ENCODE measurements at places on chromosomes 12 and 14.

DNA sequence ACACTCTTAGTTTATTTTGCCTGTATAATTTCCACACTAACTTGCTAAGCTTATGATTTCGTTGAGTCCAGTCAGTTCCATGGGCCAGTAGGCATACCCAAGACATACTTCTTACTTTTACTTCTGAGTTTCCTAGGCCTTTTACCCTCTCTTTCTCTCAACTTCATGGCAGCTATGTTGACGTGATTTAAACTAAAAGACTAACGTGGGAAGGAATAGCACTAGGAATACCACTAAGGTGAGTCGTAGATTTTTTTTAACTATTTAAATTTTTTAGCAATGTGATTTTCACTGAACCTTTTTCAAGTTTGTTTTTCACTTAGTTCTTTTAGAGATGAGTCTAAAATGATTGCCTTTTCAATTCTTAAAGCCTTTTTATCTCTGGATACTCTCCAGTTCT, 793.5 kb upstream of the NOVA1 start:
- no peak for DNase-seq

DNA sequence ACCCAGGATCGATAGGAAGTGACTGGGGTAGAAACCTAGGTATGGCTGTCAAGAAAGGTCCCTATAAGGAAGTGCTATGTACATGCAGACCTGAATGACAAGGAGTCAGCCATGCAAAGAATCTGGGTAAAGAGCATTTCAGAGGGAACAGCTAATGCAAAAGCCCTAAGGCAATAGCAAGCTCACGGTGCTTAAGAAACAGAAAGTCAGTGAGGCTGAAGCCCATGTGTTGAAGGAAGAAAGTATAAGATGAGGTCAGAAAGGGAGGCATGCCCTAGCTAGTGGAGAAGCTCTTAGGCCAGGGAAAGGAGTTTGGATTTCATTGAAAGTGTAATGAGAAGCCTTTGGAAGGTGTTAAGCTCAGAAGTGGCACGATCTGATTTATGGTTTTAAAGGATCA, 6.0 kb upstream of the ADCY6 start:
- DNase-seq, result no peak

- DNase-seq, result no peak
These were observed 101.4 kb downstream of the PDE3A start for GRCh38 chr12:20469756-20470155.

- no peak for DNase-seq
These were observed 6.1 kb downstream of the PELI2 start for GRCh38 chr14:56124327-56124726.

- peak; percentile 19 for DNase-seq
These were observed 668 bp downstream of the TRIP11 start for GRCh38 chr14:92039063-92039718.

- DNase-seq, result peak; percentile 9
These were observed 113.0 kb downstream of the SEC23A start for GRCh38 chr14:38989922-38990546.

- no peak for DNase-seq
These were observed 64.1 kb downstream of the KIAA0586 start for GRCh38 chr14:58491593-58491992.

GRCh38 chr12:119069147-119069642, 87.9 kb downstream of the SRRM4 start:
- DNase-seq, result no peak

DNA sequence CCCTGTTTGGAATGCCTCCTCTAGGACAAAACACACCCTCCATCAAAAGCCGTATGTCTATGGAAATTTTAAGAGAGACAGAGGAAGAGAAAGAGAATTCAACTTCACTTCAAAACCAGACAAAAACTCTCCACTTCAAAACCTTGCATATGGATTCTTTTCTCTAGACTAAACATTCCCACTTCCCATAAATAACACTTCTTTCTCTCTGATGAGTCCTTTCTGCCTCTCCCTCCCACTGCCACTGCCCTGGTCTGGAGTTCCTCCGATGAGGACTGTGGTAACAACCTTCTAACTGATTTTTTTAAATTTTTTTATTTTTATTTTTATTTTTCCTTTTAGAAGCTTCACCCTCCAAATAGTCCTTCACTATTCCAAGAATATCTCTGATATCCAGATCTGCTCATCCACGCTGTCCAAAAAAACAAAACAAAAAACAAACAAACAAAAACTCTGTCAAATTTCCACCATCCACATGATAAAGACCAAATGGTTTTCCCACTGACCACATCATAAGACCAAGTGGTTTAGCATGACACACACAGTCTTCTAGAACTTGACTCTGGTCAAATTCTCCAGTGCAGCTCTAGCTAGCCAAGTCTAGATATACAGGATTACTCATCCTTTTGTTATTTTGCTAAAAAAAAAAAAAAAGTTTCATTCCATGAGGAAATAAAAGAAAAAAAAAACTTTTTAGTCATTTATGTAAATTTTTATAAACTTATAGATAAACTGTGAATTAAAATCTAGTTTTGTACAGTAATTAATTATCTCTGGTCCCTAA, 256.0 kb downstream of the PPFIA2 start:
- DNase-seq, result no peak

DNA sequence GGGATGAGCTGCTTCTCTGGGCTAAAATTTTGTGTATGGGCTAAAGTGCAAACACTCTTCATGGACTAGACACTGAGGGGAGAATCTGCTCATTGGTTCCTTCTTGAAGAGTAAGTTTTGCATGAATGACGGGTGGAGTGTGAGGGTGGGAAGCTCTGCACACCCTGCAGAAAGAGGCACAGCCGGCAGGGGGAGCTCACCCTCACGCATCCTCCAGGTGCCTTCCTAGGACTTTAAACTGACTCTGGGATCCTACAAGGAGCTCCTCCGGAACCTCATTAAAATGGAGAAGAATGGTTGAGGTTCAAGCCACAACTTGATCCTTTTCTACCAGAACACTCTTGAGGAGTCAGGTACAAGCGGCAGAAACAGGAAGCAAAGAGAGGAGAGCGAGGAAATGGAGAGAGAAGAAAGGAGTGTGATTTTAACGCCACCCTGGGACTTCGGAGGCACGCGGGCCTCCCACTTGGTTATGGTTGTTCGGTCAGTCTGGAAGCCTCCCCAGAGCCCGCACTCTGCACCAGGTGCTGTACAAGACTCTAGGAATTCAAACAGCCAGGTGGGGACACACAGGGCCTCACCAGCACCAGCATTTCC, 87.5 kb downstream of the SETD3 start:
- DNase-seq, result no peak

DNA sequence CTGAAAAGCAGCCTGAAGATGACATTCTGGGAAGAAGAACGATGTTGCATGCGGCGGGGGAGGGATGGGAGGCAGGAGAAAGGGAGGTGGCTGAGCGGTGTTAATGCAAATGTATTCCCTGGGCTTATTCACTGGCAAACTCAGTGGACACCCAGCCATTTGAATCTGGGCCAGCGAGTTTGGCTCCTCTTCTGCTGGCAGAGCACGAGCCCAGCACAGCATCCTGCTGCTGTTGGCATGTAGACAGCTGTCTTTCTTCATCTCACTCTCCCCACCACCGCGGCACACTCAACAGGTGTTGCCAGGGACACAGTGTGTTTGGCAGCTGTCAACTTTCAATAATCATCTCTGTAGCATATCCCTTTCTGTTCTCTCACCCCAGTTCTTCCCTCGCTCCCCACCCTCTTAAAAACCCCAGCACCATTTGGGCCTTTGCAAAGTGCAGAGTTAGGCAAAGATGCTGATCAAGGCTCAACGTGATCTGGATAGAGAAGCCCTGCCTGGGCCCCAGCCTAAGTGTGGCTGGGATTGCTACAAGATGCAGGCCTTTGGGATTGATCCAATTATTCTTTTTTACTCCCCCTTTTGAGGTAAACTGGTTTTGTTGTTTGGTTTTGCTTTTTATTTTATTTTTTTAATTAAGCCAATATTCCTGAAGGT, 131.9 kb downstream of the EXOC5 start:
- peak; percentile 3 for DNase-seq

- no peak for DNase-seq
These were observed 320.6 kb downstream of the RAD51B start for GRCh38 chr14:68140076-68140741.

- no peak for DNase-seq
These were observed 32.0 kb upstream of the SSTR1 start for GRCh38 chr14:38175658-38176057.

- DNase-seq, result no peak
These were observed 18.4 kb upstream of the PRPF39 start for GRCh38 chr14:45065540-45065939.

DNA sequence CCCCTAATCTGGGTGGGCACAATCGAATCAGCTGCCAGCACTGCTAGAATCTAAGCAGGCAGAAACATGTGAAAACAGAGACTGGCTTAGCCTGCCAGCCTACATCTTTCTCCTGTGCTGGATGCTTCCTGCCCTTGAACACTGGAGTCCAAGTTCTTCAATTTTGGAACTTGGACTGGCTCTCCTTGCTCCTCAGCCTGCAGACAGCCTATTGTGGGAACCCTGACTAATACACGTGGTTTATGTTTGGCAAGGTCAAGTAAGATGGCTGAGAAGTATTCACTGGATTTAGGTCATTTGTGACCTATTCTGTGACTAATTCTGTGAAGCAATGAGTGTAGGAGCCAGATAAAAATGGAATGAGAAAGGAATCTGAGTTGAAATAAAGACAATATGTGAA, 11.0 kb downstream of the GPR135 start:
- no peak for DNase-seq

- DNase-seq, result no peak
These were observed 4.9 kb upstream of the RIC8B start for GRCh38 chr12:106769546-106769945.

DNA sequence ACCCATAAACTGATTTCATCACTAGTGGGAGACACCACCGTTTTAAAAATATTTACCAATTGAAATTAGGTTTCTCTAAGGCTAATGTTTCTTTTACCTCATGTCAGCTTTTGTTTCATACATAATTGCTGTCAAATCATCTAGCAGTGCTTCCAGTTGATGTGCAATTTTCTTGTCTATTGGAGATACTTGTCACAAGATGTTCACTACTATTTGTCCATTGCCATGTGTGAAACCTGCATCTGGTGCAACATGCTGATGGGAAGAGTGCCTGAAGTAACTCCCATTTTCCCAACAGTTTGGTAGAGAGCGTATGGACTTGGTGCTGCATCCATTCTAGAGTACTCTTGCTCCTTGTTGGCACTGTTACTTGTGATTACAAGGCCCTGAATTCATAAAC, 9.7 kb downstream of the XPOT start:
- no peak for DNase-seq

DNA sequence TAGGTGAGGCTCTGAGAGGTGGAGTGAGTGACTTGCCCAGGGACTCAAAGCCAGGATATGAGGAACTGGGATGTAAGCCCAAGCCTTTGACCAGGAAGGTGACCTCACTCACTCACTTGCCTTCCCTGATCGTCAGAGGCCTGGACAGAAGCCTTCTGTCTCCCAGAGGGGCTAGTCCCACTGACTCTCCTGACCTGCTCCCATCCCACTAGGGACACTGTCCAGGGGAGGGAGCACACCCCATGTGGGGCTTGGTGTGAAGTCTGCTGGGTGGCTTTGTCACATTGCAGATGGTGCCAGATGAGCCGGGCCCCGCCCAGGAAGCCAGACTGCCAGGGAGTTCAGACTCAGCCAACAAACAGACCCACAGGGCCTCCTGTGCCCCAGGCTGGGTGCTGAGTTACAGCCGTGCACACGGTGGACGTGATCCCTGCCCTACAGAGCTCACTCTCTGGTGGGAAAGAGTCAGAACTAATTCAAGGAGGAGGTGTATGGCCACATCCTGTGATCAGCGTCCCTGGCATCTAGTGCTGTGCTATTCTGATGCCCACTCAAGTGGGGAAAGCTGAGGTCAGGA, 28.3 kb downstream of the MMAB start:
- DNase-seq, result peak; percentile 69

DNA sequence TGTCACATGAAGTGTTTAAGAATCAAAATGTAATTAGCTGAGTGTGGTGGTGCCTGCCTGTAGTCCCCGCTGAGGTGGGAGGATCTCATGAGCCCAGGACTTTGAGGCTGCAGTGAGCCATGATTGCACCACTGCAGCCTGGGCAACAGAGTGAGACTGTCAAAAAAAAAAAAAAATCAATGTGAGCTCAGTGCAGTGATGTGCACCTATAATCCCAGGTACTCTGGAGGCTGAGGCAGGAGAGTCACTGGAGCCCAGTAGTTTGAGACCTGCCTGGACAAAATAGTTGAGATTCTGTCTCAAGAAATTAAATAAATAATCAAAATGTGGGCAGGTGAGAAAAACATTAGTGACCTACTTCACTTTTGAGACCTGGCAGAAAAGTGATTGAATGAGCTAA, 140.0 kb downstream of the MON2 start:
- DNase-seq, result no peak

DNA sequence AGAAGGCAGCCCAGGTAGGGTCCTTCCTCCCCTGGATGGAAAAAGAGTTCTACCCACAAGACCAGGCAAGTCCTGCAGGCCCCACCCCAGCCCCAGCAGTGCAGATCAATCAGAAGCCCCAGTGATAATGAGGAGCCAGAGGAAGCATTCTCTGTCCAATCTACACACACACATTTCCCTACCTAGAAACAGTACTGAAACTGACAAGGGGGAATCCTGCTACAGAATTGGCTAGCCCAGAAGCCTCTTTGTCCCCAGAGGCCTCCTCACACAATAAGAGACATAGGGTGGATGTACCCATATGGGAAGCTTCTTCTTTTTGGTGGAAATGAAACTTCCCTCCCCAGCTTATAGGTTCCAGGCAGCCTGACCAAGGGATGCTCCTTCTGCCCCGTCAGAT, 9.9 kb downstream of the FSCB start:
- DNase-seq, result no peak

- peak; percentile 61 for DNase-seq
These were observed 8.8 kb upstream of the GNPTAB start for GRCh38 chr12:101839324-101840283.

DNA sequence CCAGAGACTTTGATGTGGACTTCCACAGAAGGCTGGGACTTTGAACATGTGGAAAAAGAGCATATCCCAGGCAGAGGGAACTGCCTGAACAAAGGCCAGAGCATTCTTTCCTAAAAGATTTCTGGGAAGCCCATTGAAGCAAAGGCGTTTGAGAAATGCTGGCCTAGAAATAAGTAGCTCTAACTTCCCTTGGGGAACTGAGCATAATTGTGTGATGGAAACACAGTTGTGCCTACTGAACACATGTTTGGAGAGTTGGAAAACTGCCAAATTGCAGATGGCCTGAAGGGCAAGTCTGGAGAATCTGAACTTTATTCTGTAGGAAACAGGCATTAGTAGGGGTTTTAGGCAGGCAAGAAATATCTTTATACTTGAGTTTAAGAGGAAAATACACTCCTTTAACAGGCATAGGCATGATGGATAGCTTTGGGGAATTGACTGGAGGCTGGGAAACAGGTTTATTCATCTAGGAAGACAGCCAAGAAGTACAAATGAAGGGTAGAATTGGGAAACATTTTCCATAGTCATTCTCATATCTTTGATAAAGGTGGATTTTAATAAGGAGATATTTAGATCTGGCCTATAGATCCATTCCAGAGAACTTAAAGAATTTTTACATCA, 134.1 kb downstream of the TPH2 start:
- peak; percentile 3 for DNase-seq

DNA sequence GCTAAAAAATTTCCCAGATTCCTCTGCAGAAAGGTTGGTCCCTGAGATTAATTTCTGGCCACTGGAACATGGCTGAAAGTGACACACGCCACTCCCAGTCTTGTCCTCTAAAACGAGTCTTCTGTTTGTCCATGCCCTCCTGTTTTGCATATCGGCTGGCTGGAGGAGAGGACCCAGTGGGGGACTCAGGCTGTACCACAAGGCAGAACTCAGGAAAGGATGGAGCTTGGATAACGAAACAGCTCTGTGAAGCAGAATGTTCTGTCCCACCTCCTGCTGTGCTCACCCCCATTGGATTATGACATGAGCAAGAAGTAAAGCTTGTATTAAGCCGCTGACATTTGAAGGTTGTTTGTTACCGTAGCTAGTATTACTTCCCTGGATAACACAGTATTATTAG, 856.2 kb downstream of the BCL11B start:
- DNase-seq, result no peak

All from RPMI8226 (cell line).